ENCODE measurements at places on chromosomes 16 and 17.

GRCh38 chr16:75452464-75453190 is 11.9 kb downstream of the TMEM170A start:
- DNase-seq, result no peak

GRCh38 chr16:17409894-17410293 is 60.9 kb downstream of the XYLT1 start:
- no peak for DNase-seq

DNA sequence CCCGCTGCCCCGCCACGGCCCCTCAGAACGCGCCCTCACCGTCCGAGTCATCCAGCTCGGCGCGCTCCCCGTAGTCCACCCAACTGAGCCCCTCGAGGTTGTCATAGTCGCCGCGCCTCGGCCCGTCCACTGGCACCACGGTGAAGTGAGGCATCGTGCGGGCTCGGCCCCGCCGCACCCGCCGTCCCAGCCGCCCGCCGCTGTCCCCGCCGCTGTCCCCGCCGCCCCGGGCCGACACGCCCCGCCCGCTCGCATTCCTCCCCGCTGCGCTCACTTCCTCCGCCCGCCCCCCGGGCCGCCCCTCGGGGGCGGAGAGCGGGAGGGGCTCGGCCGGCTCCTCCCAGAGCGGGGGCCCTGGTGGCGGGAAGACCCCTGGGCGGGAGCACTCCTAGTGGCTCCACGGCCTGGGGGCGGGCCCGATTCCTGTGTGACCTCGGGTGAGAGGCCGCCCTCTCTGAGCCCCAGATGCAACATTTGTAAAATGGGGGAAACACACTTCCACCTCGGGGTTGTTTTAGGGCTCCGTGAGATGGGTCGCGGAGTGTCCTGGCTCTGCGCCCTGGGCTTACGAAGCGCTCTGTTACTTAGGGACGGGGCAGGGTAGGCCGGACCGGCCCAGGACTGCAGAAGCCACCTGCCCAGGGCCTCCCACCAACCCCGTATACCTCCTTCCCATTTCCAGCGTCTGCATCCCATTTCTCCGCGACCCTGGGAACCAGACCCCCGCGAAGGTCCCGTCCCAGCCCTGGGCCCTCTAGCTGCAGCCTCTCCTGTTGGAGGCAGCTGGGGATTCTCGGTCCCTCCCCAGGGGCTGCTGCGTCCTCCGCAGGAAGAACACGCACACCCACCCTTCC is at the start of gene SLC12A4:
TSS of gene SLC12A4 (minus strand) at position 238 of the 854 bp plus-strand sequence. CDS start at position 154, 84 bp downstream.
- DNase-seq, result peak; percentile 99

- DNase-seq, result no peak
These were observed 8.8 kb downstream of the FAAP100 start for GRCh38 chr17:81543339-81543675.

DNA sequence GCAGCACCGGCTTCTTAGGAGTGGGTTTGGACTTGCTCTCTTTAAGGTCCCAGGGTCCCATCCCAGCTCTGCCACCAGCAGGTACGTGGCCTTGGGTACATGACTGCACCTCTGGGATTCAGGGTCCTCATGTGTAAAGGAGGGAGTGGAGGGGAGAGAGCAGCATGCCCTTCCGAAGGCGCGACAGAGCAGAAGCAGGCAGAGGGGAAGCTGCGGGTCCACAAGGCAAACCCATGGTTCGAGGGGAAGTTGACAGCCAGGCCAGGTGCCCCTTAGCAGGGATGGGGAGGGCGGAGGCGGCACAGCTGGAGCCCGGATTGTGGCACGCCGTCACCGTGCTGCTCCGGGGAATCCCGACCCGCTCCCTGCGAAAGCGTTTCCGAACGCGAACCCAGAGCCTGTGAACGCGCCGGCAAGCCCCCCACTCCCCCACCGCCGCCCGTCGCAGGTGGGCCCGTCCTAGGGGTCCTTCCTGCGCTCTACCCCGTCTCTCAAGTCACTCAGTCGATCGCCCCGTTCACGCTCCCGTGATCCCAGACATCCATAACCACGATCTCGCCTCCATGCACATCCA is 4.1 kb upstream of the TBX2 start:
- DNase-seq, result no peak

DNA sequence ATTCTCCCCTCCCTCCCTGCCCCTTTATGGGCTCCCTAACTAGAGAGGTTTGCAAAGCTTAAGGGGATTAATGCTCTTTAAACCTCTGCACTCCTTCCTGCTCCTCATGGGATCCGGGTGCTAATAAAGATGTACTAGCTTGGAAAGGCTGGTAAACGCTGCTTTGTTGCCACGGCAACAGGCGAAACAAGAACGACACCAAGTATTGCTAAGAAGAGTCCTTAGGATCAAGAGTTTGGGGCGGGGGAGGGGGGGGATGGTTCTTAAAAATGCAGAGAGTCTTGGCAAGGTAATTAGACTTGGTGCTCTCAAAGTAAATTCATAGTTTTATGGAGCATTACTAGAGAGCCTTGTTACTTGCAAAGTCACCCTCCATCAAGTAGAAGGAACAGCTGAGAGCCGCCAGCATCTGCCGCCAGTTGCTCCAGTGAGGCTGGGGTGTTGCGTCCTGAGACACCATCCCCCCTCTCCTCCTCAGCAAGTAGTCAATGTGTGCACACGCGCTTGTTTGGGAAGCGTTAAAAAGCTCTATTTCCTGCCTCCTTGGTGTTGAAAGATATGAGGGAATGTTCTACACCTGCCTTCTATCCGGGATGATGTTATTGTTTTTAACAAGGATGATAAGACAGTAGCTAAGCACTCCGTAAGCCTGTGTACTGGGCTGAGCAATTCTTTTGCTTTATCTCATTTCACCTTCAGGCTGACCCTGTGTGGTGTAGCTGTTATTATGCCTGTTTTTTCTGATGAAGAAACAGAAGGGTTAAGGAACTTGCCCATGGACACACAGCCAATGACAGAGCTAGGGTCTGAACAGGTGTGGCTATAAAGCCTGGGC is 190.9 kb downstream of the CCDC182 start:
- no peak for DNase-seq

DNA sequence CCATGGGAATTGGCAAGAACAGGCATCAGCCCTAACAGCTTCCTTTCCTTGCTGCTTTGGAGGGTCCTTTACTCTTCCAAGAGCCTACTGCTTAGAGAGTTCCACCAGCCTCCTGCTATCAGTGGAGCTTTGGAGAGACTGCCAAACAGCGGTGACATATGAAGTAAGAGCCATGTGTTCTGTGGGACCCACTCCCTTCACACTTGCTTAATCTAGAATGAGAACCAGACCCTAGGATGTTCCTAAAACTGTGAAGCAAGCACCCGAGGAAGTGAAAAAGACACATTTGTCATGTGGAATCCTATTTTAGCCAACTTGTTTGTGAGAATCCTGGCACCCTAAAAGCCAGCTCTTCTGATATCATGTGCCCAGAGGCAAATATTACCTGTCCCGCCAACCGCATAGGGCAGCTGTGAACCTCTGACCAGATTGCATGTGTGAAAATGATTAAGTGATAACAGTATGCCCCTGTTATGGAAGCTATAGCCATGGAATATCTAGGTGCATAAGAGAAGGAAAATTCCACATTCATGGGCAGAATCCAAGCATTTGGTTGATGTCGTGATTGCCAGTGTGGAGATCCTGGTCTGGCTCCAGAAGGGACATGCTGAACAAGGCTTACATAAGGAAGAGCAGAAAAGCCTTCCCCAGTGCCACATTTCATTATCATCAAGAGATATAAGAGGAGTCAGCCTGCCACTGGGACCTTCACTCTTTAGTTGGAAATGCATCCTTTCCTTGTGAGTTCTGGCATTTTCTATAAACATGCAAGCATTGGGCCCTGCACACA is 18.7 kb downstream of the RCVRN start:
- no peak for DNase-seq

GRCh38 chr16:24771779-24772157 is 42.3 kb downstream of the TNRC6A start:
- DNase-seq, result no peak

DNA sequence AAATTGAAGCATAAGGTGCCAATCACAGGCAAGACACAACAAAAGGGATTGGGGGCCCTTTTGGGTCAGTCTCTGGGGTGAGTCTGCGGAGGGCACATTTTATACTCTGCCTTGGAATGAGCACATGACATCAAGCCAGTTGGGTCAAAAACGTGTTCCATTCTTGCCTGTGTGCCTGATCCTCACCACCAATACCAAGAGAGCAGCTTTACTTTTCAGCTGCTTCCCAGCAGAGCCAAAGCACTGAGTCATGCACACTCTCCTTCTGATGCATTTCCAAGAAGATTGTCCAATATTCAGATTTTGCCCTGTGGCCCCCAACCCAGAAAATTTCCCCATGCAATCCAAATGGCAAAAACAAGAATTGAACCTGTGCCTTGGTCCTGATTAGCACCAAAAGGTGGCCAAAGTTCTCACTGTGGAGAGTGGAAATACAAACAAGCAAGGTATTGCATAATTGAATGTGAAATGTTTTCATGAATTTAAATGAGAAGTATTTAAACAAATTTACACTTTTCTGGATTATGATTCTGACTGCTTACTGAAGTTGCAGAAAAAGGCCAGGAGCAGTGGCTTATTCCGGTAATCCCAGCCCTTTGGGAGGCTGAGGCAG is 217.8 kb upstream of the SOX9 start:
- no peak for DNase-seq

- no peak for DNase-seq
These were observed 20.9 kb downstream of the TMEM11 start for GRCh38 chr17:21193031-21193430.

- DNase-seq, result no peak
These were observed 8.3 kb downstream of the TSC2 start for GRCh38 chr16:2056077-2056476.

GRCh38 chr17:66296289-66296725 is 6.1 kb upstream of the PRKCA start:
- no peak for DNase-seq

GRCh38 chr16:49756775-49757558 is 98.9 kb downstream of the ZNF423 start:
- no peak for DNase-seq

DNA sequence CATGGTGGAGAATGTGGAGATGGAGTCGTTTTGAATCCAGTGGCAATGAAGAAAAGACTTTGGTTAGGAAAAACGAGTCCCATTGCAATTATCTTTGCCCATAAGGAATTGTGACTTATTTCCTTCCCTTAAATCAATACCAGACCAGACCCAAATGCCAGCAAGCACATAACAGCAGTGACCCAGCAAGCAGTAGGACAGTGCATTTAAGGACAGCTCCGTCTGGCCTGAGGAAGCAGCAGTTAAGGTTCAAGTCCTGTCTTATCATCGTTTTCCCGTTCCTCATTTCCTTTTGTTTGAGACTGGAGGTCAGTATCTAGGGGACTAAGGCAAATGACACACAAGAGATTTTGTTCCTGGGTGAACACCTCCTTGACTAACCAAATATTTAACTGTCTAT is 74.6 kb upstream of the FAM20A start:
- no peak for DNase-seq

DNA sequence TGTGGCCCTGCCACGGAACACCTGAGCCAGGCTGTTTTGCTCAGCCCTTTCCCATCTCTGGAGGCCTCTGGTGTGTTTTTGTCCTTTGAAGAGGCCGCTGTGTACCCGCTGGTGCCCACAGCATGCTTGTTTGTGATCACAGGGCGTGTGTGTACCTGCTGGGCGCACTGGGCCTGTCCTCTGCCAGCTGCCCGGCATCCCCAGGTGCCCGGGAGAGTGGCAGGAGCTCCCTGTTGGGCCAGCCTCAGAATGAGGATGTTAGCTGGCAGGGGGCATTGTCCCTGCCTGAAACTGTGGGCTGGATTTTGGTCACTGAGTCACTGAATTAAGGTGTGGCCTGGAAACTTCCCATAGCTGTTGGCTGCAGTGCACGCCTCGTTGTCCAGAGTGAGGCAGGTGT is 31.1 kb downstream of the BAIAP2 start:
- no peak for DNase-seq

DNA sequence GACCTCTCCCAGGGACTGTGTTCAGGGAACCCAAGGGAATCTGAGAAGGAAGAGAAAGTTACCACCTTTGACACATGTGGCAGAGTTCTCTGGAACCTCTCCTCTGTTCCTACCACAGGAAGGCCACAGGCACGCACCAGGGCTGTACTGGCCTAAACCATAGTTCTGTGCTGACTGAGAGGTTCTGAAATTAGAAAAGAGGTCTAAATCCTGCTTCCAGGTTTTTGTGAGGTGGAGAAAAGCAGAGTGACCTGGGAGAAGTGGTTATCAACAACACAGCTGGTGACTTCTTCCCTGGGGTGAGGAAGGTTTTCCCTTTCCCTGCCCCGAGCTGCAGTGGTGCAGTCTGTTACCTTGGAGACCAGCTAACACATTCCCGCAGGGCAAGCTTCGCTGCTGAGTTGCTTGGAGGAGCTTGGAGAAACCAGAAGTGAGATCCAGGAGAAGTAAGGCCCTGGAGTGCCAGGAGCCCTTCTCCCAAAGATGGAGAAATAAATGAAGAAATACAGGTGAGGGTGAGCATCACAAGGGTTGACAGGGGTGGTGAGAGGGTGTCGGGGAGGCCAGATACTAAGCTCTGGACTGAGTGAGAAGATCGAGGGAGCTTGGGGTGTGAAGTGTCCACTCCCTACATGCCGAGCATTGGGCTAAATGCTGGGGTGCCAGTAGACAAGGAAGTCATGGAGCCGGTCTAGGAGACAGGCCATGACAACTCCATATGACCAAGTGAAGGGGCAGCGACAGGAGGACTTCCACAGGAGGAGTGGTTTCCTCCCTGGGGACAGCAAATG is at the start of gene VWA3A:
TSS of gene VWA3A (plus strand) at position 399 of the 791 bp plus-strand sequence. CDS start at position 496, 97 bp downstream.
- no peak for DNase-seq

DNA sequence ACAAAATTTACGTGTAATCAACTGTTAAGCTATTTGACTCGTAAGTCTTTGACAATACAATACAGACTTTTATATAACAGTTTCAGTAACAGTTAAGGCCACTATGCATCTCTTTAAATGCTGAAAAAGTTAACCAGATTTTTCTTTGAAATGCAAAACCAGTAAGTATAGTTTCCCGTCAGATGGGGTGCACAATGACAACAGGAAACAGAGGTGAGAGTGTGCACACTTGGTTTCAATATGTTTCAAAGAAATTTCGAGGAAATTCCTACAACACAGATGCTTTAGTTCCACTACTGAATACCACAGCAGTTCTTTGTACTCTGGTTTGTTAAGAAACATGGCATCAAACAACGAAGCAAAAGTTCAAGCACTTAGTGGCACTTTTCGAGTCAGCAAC is 48.4 kb downstream of the RNF157 start:
- DNase-seq, result peak; percentile 54

DNA sequence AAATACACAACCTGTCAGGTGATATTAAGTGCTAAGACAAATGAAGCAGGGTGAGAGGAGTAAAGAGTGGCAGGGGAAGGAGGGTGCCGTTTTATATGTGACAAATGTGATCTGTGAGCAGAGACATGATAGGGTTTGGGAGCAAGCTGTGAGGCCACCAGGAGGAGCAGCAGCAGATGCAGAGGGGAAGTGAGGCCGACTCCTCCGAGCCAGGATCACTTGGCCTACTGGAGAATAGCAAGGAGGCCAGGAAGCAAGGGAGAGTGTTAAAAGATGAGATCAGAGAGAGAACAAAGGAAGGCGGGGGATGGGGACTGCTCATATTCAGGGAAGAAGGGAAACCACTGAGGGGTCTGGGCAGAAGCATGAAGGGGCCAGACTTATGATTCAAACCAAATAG is 129.4 kb downstream of the TANGO6 start:
- no peak for DNase-seq

- no peak for DNase-seq
These were observed 45.0 kb upstream of the MMP2 start for GRCh38 chr16:55434000-55434399.
